ENCODE measurements at places on chromosomes 1 and 21. TPM values are rescaled to one million over a fixed set of nuclear protein-coding genes. Genes with fewer than 3 reads are reported as not detected.

GRCh38 chr1:183735069-183735860 lies 69.7 kb upstream of the RGL1 start:
- no peak for DNase-seq

- peak; percentile 32 for DNase-seq
Observed at GRCh38 chr1:37513795-37514349, 694 bp downstream of the MEAF6 start.

DNA sequence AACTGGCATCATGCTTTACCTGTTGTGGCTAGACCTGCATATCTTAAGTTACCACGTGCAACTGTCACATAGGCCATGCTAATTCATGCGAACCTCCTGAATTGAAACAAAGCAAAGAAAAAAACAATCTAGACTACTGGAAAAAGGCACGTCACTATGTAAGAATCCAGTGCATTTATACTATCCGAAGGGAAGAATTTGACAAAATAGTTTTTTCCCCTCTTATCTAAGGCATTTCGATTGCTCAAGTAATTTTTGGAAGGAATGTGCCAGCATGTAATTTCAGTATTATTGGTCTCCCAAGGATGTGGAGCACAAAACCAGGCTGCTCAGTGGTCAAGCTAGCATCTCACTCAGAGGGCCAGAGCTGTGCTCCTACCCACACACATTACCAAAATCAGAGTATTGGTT lies 31.5 kb upstream of the C1orf198 start:
- DNase-seq: no peak

DNA sequence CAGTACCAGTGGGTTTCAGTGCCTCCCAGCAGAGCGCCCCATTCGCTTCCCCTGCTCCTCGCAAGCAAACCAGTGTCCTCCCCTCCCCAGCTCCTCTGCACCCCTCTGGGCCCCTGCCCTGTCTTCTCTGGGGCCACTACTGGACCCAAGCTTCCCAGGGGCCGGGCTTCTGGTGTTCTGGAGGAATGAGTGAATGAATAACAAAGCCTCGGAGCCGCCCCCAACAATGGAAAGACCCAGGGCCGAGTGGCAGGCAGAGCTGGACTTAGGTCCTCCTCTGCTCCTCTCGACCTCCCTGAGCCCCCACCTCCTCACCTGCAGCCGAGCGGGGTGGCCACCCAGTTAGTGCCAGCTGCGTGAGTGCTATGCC lies 37.6 kb downstream of the MATN1 start:
- DNase-seq: no peak

DNA sequence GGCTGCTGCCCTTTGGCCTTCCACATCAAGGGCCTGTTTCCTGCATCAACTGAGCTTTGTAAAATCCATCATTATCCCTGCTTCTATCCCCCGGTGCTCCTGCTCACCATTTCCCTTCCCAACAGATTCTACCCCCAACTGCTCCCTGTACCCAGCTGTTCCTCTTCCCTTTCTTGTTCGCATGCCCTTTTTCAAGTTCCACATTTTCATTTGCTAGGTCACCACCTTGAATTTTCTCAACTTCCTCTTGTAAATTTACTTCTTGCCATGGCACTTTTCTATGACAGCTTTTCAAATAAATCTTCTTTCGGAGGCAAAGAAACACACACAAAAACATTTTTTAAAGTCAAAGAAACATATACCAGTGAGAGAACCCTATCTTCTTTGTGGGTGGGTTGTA lies 330.5 kb upstream of the ADGRL2 start:
- no peak for DNase-seq

DNA sequence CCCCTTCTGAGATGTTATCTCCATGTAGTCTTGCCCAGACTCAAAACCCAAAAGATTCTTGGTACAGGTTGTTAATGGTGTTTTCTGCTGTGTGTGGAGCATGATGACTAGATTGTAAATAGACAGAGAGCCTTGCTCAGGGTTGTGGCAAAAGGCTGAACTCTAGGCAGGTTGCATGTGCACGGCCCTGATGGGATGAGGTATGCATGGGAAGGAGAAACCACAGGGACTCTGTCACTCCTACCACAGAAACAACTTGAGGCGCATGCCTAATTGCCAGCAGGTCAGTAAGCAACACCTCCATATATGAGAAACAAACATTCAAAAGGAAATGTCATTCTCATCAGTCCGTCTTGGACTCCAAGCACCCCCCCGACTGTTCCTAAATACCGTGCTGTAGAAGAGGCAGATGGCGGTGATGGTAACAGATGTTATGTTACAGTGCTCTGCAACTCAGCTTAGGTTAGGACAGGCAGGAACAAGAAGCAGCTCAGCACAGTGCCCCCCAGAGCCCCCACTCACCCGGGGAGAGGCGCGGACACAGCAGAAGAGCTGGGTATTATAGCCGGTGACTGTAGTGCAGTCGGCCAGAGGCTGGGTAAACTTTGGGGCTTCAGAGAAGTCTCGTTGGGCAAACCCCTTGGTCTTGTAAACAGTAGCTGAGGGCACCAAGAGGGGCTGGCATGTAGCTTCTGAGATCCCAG lies 10.9 kb downstream of the MYBPHL start:
- DNase-seq: no peak

DNA sequence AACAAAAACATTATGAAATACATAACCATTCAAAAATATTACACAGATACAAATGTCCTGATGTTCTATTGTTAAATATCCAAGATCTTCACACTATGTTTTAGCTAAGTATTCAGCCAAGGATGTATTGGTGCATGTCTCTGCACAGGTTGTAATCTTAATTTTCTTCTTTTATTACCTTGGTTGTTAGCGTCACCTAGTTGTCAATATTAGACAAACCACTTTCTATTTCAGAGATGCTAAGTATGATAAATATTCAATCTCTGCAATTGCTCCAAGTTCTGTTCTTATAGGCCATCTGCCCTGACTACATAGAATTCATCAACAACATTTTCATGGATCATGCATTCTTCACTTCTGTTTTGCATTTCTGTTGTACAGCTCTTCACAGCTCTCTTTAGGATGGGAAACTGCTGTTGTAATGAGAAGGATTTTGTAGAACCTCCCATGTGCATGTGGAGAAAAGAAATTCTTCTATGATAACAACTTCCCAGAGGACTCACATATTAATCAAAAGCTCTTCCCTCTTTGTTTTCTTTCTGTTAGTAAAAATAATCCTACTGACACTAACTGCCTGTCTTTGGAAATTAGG lies 380.1 kb downstream of the NUF2 start:
- no peak for DNase-seq

- DNase-seq: no peak
Observed at GRCh38 chr1:32818804-32819541, 1.5 kb downstream of the S100PBP start.

DNA sequence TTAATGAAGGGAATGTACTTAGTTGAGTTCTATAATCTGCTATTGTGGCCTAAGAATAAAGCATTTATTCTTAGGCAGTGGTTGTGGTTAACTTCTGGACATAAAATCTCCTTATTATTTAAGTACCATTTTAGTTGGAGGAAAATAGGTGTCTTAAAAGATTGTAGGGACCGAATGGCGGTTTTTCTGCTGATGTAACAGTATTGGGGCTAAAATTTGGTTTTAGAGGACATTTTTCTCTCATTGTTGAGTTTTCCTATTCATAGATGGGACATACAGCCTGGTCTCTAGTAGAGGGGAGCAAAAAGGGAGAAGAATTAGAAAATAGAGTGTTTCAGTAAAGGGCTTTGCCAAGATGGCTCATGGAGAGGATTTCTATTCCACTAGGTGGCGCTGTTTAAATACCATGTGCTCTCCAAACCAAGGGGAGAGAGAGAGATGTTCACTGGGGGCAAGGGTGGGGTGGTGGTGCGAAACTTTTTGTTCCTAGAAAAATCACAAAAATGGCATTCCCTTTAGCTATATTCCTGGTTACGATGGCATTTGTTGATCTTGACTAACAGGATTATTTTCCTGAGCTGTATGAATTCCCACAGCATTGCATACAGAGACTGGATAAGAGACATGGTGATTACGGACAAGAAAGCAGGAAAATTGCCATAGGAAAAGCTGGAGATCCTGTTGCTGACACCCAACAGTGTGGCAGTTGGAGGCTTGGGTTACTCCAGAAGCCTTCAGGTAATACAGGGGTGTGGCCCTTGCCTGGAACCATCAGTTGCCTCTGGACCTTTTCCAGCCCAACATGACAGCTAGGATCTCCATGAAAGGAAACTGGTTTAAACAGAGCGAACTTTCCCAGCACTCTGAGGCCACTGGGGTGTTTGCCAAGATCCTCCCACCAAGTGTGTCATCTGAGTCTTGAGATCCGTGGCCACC lies 18.2 kb upstream of the FCGR2A start:
- peak; percentile 77 for DNase-seq

DNA sequence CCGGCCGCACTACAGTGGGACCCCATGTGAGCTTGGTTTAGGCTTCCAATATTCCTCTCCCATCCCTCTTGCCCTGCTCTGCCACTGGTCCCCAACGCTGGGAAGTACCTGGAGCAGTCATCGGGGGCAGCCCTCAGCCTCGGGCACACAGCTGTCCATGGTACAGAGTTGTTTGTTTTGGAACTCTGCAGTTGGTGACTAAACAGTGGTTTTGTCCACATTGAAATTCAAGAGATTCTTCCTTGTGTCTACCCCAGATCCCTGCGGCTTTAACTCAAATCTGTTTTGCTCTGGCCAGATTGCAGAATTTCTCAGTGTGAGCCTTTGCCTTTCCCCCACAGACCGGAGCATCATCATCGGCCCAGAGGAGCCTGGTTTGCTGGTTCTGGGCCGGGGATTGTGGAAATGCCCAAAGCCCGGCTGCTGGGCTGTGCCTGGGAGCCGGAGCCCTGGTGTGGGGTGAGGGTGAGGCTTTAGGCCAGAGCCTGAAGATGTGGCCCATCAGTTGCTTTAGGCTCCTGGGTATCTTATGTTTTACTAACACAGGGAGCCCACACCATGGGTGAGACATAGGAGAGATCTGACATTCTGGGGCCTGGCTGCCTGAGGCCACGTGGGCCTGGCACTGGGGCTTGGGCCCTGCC lies 93.2 kb downstream of the ARHGEF10L start:
- DNase-seq: peak; percentile 87

- DNase-seq: no peak
Observed at GRCh38 chr1:2300004-2300771, 72.1 kb downstream of the SKI start.

- no peak for DNase-seq
Observed at GRCh38 chr1:242224461-242224860, 225.6 kb upstream of the MAP1LC3C start.

DNA sequence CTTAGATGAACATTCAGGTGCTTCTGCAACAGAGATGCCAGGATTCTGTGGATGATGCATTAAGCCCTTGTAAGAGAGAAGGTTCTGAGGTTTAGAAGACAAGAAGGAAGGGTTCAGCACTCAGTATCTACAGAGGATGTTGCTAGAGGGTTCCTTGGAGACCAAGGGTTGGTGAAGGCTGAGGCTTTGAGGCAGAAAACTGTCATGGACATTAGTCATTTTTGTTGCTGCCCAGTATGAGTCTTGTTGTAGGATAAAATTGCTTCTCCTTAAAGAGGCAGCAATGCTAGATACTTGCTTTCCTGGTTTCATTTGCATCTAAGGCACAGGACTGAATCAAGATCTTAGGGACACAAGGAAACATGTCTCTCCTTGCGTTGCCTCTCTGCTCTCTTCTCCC lies 319.4 kb upstream of the NFIA start:
- no peak for DNase-seq

GRCh38 chr1:158691907-158692306 lies 5.4 kb upstream of the SPTA1 start:
- DNase-seq: no peak

GRCh38 chr1:80542231-80542630 lies 1258.5 kb upstream of the ADGRL2 start:
- DNase-seq: no peak

- peak; percentile 68 for DNase-seq
Observed at GRCh38 chr1:81876901-81877733, 76.4 kb downstream of the ADGRL2 start.

DNA sequence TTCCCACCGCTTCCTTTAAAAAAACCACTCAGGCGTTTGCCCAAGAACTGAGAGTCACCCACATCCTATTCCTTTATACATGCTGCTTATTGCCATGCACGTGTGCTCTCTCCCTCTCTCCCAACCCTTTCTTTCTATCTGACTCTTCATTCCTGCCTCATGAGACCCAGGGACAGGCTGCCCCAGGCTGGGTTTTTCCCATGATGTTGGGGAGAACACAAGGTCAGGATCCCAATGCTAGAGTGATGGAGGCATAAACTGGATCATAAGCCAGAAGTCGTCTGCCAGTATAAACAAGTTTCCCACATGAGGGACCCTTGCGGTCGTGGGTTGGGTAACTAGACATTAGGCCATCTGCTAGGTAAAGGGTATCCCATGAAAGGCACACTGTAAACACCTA lies 64.9 kb downstream of the CD2 start:
- peak; percentile 88 for DNase-seq

- DNase-seq: no peak
Observed at GRCh38 chr1:75394386-75395139, 216.4 kb downstream of the SLC44A5 start.

- no peak for DNase-seq
Observed at GRCh38 chr1:86499987-86500593, 31.4 kb downstream of the CLCA1 start.

- no peak for DNase-seq
Observed at GRCh38 chr1:207883104-207883651, 27.7 kb downstream of the CD34 start.

GRCh38 chr1:17887661-17888371 lies 132.7 kb downstream of the ACTL8 start:
- DNase-seq: no peak

GRCh38 chr1:33297911-33298622 lies 22.8 kb downstream of the A3GALT2 start:
- DNase-seq: no peak

DNA sequence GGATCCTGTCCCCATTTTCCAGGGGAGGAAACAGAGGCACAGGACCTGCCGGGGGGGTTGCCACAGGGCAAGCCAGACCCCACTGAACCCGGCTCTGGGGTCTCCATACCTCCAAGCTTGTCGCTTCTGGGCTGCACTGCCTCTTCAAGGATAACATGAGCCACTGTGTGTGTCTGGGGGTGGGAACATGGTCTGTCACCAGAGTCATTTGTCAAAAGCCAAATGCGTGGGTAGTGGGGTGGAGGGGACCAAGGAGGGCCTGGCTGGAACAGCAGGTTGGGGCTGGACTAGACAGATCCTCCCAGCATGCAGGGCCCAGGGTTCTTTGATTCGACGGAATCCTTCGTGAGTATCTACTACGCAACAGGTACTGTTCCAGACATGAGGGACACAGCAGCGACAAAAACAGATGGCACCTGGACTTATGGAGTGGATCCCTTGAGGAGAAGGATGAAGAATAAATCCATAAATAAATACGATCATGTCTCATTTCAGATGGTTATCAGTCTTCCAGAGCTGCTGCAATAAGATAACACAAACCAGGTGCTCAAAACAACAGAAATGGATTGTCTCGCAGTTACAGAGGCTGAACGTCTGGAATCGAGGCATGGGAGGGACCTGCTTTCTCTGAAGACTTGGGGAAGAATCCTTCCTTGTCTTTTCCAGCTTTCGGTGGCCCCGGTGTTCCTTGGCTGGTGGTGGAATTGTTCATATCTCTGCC lies 28.7 kb downstream of the C1QB start:
- no peak for DNase-seq

The HES2 gene
- not detected for total RNA-seq

The WNT3A gene
- not detected for total RNA-seq

The TINAGL1 gene
- 39.1 TPM for total RNA-seq

The SLC35D1 gene
- 20.3 TPM for total RNA-seq

The CA14 gene
- total RNA-seq: not detected

The APOBEC4 gene
- not detected for total RNA-seq

The OR2T29 gene
- total RNA-seq: not detected

The TESK2 gene
- 0.91 TPM for total RNA-seq

The TFAP2E gene
- 0.21 TPM for total RNA-seq

The FLG2 gene
- total RNA-seq: not detected

The TLR5 gene
- total RNA-seq: 0.77 TPM

The C4BPA gene
- total RNA-seq: not detected
